Activated CD8-positive, alpha-beta memory T cell treated with anti-CD3 and anti-CD28 coated beads, Interleukin-2, amount 50 U/mL, for 48 hours (primary cell): ENCODE measurements at places on chromosomes 1 and 21.

DNA sequence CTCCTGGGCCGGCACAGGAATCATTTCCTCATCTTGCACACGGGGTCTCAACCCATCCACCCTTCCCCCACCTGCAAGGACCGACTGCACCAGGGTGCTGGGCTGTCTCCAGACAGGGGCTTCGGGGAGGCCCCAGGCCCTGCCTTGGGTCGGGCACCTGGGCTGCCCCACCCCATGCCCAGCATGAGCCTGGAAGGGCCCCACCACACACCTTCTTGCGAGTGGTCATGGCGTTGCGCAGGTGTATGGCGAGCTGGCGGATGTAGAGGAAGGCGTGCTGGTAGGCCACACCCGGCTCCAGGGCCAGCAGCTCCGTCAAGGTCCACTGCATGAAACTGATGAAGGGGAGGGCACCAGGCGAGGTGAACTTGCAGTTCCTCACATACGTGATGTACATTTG lies 6.9 kb downstream of the NOC2L start:
- DNase-seq, result no peak

- DNase-seq, result no peak
These were observed 22.4 kb downstream of the SLC35A3 start for GRCh38 chr1:99992044-99992722.

DNA sequence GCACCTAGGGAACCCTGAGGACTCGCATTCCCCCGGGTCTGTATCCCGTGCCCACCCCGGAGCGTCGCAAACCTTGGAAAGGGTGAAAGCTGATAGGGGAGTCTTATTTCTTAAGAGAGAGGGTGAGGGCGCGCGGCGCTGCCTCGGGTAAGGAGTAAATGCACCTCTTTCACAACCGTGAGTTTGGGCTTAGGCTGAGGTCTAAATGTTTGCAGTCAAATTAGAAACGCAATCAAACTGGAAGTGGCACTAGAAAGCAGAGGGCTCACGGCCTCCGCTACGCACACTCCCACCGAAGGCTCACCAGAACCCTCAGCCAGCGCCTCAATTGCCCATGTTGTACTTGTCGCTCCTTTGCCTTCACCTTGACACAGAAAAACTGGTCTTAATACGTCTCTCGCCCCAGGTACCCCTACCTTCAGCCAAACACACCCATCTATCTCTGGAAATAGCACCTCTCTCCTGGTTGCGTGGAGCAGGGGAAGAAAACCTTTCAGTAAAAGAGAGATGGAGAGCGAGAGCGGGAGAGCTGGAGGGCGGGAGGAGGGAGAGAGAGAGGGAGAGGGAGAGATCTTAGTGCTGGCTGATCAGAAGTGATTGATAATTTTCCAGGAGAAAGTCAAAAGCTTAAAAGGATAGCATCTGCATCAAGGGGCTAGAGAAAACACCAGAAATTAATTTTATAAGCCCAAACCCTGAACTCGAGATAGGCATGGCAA lies 1.7 kb upstream of the HLX start:
- no peak for DNase-seq

DNA sequence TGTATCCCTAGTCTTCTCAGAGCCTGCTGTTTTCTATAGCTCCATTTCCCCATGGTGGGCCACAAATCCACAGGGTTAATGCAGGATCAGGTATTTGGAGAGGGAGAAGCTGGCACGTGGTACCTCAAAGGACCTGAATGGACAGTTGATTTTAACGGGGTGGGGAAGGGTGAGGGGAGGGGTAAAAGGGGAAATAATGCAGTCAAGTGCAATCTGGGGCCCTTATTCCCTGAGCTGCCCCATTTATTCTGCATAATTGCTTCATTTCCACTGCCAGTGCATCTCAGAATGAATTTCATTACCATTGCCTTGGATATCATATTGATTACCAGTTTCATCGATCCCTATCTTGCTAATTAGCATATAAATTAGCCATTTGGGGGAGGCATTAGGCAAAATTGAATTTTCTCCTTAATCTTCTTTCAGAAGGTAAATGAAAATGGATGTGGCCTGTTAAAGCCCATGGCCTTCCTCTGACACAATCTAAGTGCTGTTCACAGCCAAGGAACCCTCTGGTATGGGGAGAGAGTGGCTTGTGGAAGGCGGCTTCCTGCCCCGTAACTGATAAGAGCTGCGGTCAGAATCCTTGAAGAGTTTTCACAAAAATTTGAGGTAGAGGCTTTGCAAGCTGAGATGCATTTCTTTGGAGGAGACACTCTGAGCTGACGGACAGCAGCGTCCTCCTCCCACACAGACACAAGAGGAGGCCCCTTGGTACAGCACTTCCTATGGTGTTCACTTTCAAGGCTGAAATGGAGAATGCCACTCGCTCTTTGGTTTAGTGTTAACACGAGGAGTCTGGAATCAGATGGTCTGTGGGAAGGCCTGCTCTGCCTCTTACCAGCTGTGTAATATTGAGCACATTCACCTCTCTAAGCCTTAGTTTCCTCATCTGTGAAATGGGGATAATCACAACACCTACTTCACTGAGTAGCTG lies 34.4 kb downstream of the PHC2 start:
- no peak for DNase-seq

GRCh38 chr1:211474451-211474850 lies 17.5 kb downstream of the RD3 start:
- no peak for DNase-seq

DNA sequence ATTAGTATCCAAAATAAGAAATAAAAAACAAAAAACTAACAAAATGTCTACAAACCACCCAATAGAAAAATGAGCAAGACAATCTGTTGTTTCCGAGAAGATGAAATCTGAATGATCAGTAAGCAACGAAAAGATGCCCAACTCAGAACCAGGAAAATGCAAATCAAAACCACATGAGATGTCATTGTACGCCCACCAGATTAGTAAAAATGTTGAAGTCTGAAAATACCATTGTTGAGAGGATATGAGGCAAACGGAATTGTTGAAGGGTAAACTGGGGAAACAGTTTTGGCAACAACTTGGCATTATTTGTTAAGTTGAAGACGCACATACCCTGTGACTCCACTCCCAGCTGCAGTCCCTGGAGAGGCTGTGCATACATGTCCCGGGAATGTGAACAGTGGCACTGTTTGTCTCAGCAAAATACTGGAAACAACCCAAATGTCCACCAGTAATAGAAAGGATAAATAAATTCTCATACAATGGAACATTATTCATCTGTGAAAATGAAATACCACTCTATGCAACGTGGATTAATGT lies 10.6 kb downstream of the ZBTB17 start:
- no peak for DNase-seq

DNA sequence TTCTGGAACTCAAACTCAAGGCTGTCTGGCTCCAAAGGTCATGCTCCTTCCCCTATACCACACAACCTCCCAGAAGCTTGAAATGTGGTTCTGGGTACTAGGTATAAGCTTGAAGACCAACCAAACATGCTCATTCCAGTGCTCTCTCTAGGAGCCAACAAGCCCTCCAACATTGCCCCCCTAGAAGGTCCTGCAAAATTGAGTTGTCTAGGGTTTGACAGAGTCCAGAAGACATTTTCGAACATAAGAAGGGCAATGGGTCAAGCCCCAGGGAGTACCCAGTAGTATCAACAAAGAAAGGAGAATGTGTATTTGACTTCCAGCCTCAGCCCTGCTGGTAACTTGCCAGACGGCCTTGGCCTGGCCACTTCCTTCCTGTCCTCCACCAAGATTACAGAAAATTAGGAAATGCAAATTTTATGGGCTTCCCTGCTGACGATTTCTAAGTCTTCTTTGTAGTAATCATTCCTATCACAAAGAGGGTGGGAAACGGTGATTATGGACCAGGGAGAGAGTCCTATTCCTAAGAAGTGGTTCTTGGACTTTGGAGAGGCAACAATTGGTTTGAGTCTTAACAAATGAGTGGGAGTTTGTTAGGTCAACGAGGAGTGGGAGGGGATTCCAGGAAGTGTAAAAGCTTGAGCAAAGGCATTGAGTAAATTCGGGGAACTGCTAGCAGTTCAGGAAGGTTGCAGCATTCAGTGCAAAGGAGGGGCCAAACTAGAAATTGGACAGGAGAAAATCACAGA lies 18.7 kb upstream of the SLAMF1 start:
- no peak for DNase-seq

DNA sequence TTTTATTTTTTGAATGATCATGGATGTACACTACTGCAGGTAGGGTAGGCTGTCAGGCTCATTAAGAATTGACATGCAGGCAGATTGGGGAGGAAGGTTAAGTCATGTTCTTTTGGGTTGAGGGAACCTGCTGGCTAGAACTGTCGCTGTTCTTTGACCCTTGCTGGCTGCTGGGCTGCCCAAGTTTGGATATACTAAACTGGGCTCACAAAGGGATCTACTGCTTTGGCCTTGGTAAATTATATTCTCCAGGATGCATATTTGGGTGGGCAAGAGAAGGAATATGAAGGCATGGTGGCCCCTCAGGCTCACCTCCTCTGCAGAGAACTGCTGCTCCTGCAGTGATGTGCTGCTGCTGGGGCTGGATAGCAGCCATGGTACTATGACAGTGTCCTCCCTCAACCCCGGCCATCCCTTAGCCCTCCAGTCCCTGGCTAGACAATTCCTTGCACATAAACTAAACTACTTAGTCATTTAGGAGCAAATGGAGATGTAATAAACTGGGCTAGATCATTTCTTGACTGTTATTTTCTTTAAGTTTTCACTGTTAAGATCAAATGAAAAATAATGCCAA lies 6.1 kb downstream of the ATP1A1 start:
- no peak for DNase-seq

- no peak for DNase-seq
These were observed 117.3 kb upstream of the IRF2BP2 start for GRCh38 chr1:234727018-234727940.

- DNase-seq, result no peak
These were observed 33.9 kb upstream of the BRINP3 start for GRCh38 chr1:190511554-190511953.

- no peak for DNase-seq
These were observed 3.0 kb upstream of the SPATC1L start for GRCh38 chr21:46187261-46187660.

GRCh38 chr1:10793129-10793651 lies 3.3 kb downstream of the CASZ1 start:
- no peak for DNase-seq

GRCh38 chr1:65284229-65284628 lies 25.1 kb upstream of the DNAJC6 start:
- DNase-seq, result no peak

DNA sequence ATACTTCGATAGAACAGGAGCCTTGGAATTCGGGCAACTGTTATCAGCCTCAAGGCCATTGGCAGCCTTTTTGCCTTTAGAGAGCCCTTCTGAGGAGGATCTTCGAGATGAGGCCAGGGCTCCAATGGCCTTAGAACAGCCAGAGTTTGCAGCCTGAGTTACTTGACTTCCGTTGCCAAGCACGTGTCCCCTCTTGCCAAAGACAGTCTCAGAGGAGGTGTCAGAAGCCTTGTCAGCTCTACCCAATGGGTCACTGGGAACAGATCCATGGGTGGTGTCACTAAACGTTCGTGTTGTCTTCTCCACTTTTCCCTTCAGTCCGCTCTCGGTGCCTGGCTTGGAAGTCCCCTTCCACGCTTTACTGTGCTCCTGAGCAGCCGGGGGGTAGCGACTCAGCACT lies 73.2 kb downstream of the KDM1A start:
- DNase-seq, result no peak

- DNase-seq, result no peak
These were observed 4.9 kb downstream of the SKI start for GRCh38 chr1:2232916-2233438.

DNA sequence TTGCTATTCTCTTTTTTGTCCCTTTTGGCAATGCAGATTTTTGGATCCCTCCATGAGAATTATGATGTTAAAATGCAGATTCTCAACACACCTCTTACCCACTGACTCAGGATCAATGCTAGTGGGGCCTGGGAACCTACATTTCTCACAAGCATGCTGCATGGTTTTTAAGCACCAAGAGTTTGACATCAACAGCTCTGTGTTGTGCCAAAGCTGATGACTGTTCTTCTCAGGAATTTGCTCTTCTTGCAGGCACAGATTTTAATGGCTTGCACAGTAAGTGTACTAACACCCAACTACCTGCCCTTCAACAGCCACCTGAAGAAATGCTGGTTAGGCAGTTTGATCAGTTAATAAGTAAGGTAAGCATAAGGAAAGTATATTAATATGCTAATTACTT lies 468.7 kb downstream of the PTBP2 start:
- no peak for DNase-seq

GRCh38 chr1:44505210-44505993 lies 100.3 kb downstream of the RNF220 start:
- no peak for DNase-seq

DNA sequence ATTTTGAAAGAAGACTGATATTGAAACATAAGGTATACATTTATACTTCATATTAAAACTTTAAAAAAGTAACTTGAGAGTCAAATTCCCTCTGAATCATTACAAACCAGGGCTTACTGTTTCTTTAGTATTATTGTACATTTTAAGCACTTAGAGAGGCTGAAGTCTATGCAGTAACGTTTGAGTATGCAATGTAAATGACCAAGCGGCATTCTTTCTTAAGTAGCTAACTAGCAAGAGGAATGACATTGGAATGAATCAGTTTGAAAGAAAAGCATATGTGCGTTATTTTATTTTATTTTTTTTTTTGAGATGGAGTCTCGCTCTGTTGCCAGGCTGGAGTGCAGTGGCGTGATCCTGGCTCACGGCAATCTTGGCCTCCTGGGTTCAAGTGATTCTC lies 24.3 kb downstream of the WNT2B start:
- DNase-seq, result no peak

DNA sequence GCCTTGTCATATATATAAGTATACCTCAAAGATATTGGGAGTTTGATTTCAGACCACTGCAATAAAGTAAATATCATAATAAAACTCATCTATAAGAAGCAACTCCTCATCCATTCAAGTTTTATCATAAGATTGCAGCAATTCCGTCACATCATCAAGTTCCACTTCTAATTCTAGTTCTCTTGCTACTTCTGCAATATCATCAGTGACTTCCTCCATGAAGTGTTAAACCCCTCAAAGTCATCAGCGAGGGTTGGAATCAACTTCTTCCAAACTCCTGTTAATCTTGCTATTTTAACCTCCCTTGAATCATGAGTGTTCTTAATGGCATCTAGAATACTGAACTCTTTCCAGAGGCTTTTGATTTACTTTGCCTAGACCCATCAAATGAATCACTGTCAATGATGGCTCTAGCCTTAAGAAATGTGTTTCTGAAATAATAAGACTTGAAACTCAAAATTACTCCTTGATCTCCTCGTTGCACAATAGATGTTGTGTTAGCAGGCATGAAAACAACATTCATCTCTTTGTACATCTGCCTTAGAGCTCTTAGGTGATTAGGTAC lies 88.3 kb downstream of the RPE65 start:
- DNase-seq, result no peak
